ENCODE measurements at places on chromosomes 11 and 22.

- DNase-seq, result no peak
Measured at GRCh38 chr22:38071421-38072321, 12.3 kb downstream of the SLC16A8 start.

- DNase-seq, result no peak
Measured at GRCh38 chr11:27621405-27622161, 78.7 kb downstream of the BDNF start.

GRCh38 chr11:128802358-128802981 lies 64.6 kb downstream of the KCNJ1 start:
- no peak for DNase-seq

DNA sequence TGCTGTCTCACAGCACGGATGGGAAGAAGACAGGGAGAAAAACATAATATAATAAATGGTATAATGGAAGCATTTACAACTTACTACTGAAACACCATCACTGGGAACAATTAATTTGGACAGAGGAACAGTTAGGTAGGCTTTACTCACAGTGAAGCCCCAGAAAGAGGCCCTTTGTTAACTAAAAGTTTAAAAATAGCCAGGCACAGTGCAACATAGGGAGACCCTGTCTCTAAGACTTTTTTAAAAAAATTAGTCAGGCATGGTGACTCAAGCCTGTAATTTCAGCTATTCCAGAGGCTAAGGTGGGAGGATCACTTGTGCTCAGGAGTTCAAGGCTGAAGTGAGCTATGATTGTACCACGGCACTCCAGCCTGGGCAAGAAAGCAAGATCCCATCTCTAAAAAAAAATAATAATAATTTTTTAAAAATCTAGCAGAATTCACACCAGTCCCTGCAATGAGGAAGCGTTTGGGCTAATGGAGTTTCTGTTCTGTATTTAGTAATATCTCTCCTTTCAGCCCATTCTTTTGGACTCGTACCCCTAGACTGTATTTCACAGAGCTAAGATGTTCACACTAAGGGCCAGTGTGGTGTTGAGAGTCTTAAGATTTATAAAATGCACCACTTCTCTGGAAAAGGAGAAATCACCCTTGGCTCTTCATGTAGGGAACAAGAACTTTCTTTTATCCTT lies 275.5 kb downstream of the SOX6 start:
- DNase-seq, result no peak

DNA sequence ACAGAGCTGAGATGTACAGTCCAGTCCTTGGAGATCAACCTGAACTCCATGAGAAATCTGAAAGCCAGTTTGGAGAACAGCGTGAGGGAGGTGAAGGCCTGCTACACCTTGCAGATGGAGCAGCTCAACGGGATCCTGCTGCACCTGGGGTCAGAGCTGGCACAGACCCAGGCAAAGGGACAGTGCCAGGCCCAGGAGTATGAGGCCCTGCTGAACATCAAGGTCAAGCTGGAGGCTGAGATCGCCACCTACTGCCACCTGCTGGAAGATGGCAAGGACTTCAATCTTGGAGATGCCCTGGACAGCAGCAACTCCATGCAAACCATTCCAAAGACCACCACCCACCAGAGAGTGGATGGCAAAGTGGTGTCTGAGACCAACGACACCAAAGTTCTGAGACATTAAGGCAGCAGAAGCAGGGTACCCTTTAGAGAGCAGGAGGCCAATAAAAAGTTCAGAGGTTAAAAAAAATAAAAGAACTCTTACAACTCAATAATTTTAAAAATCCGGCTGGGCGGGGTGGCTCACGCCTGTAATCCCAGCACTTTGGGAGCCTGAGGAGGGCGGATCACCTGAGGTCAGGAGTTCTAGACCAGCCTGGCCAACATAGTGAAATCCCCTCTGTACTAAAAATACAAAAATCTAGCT lies 69.9 kb upstream of the RTL6 start:
- DNase-seq, result peak; percentile 10

DNA sequence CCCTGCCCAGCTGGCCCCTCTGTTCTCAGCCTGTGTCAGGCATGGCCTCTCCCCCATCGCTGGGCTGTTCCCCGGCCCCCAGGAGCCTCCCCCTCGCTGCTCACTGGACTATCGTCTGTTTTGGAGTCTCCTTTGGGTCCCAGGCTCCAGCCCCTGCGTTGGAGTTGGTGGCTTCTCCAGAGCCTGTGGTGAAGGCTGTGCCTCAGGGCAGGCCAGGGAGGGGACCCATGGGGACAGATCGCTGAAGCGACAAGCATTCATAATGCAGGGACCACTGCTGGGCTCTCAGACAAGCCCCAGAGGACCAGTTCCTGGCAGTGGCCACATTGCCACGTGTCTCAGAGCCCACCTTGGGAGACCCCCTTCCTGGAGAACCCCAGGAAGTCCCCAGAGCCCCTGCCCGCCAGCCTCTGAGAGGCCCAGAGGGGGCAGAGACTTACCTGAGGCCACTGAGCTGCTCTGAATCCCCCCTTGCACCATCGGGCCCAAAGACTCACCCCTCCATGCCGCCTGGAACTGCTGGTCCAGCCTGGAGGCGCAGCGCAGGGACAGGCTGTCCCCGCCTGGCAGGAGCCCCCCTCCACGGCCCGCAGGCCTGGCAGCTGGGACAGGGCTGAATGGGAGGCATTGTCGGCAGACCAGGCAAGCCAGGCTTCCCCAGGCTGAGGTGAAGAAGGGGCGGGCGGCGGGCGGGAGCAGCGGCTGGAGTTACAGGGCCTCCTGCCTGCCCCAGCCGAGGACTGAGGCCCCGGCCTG lies at the start of gene CHADL:
TSS of gene CHADL (minus strand) at position 555 of the 756 bp plus-strand sequence. CDS start at position 505, 50 bp downstream.
- DNase-seq, result no peak

DNA sequence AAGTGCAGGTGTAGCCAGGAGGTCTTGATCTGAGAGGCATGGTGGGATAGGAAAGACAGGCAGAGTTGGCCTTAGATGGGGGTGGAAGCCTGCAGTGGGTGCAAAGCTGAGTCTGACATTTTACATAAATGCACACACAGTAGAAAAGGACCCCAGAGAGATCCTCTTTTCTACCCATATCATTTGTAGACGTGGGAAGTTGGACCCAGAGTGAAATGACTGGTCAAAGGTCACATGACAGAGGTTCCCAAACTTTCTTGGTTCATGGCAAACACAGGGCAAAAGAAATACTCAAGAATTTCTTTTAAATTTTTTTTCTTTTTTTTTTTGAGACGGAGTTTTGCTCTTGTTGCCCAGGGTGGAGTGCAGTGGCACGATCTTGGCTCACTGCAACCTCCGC lies 6.2 kb upstream of the FOXRED2 start:
- no peak for DNase-seq

DNA sequence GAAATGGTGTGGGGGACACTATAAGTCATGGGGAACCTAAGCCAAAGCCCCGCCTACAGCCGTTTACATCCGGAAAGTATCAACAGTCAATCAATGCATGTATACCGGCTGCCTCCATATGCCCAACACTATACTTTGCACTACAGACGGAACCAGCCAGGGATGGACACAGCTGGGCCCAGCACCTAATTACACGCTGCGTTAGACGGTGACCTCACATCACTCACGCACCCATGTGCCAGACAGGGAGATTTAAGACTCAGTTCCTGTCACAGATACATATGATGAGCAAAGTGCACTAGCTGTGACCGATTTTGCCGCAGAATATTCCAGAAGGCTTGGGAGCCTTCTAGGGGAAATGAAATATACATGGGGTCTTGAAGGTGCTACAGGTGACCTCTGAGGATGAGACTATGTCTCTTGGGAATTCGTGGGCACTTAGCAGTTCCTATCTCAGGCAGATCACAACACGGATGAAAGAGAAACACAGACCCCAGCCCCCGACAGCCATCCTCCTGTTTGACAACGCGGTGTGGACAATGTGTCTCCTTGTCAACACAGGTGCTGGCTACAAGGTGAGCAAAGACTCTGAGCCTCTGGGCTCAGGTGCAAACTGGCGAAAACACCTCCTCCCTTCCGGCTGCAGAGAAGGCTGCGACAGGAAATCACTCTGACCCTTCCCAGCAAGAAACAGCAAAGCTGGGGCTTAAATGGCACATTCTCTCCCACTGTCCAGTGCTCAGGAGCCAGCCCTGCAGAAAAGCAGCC lies 8.0 kb downstream of the AHNAK start:
- DNase-seq, result no peak

DNA sequence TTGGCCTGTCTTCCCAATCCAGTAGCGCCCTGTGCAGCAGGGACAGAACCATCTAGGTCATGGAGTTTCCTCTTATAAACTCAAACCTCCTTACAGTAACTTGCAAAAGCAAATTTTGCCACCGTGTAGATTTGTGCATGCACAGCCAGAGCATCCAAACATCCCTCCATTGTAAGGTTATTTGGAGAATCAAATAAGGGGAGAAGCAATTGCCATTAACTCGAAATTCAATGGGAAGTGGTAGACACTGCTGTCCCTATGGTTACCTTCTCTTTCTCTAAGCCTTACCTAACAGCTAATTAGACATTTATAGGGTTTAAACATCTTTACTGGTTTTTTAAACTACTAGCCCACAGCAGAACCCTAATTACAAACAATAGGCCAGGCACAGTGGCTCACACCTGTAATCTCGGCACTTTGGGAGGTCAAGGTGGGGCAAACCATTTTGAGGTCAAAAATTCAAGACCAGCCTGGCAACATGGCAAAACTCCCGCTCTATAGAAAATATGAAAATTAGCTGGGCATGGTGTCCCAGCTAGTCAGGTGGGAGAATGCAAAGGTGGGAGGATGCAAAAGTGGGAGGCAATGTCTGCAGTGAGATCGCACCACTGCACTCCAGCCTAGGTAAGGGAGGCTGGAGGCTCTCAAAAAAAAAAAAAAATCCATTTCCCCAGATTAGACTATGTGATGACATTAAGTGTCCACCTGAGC lies 6.6 kb downstream of the HSPA8 start:
- no peak for DNase-seq

- no peak for DNase-seq
Measured at GRCh38 chr11:44506375-44507016, 59.0 kb upstream of the CD82 start.

- no peak for DNase-seq
Measured at GRCh38 chr11:108197351-108197750, 25.1 kb downstream of the NPAT start.

DNA sequence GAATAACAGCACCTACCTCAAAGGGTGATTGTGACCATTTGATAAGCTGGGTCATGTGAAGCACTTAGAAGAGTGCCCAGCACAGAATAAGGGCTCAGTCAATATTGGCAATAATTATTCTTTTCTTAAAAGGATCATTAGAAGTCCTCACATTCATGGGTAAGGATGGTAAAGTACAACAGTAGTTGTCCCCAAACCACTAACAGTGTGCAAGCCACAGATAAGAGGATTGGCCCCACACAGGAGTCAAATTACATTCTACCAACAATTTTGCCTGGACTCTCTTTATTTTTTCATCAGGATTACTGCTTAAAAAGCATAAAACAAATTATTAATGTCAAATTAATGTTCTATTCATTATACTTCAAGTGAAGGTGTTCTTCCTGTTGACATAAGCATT lies 271.5 kb upstream of the PDGFD start:
- no peak for DNase-seq

DNA sequence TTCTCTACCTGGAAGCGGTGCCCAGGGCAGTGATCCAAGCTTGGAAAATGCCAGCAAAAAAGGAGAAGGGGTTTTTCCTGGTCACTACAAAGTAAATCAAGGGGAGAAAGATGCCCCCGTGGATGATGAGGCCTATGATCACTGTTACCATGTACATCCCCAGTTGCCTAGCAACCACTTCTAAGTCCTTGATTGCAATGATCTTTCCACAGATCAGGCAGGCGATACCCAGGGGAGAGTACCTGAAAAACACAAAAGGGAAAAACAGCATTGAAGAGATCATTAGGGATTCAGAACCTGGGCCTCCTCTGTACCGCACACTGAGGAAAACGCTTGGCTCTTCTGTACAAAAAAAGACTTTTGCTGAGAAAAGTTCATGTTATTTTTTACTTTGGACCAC lies 127.1 kb downstream of the SLC1A2 start:
- DNase-seq, result no peak

- no peak for DNase-seq
Measured at GRCh38 chr11:44834846-44835245, 108.1 kb downstream of the TSPAN18 start.

Data from stimulated activated CD8-positive, alpha-beta memory T cell treated with anti-CD3 and anti-CD28 coated beads, Interleukin-12 subunit alpha, Interleukin-12 subunit beta, amount 100 ng/mL, for 1 hour (primary cell).